ENCODE measurements at places on chromosomes 4 and X.

DNA sequence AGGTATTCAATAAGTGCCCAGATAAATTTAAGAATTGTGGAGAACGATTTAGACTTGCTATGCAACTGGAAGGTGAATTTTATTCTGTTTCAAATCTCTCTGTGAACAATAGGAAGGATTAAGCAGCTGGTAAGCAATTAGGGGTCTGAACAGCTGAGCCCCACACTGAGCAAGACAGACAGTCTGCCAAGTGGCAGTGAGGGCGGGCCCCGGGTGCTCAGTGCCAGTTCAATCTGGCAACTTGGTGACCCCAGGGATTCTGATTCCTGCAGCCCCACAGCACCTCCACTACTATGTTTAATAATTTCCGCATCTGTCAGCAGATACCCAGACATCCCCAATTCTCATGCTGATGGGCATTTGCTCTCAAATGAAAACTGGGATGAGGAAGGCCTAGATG is 317.3 kb downstream of the PPP1R2C start:
- DNase-seq: no peak

DNA sequence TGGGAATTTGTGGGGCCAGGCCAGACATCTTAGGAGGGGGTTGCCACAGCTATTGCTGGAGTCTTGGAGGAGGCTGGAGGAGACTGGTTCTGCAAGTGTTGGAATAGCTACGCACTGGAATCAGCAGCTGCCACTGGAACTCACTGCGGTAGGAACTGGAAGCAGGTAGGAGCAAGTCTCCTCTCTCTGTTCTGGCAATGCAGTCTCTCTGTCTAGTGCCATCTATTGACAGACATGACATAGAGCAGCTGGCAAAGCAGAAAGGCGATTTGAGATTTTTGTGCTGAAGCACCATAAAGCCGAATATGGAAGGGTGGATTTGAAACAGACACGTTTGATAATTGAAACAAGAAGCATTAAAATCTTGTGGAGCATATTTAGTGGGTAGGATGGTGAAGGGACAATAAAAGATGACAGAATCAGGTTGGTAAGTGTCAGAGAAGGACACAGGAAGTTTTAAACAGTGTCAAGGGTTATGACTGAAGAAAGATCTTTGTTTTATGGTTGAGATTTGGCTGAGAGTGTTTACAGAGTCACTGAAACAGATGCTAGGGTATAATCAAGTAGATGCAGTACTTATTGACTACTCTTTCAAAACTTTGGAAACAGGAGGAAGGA is 23.5 kb upstream of the SYNPO2 start:
- DNase-seq: no peak

- no peak for DNase-seq
These were observed 231.9 kb upstream of the INTU start for GRCh38 chr4:127400731-127401346.

GRCh38 chrX:16839219-16839851 is 30.8 kb downstream of the RBBP7 start:
- no peak for DNase-seq

DNA sequence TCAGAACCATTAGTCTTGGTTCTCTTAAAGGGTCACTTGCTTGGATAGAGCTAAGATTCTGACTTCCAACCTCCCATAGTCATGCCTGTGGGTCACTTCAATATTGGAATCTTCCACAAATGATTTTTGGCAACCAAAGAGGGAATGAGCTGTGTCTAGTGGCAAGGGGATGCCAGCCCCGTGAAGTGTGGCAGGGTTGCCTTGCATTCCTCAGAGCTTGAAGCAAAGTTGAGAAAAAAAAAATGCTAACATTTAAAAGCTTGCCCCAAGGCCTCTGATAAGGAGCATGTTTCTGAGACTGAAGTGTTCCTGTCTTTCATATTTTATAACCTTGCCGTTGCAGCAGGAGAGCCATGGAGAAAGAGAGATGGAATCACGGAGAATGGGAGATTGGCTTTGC is 120.2 kb downstream of the PAPSS1 start:
- DNase-seq: no peak

DNA sequence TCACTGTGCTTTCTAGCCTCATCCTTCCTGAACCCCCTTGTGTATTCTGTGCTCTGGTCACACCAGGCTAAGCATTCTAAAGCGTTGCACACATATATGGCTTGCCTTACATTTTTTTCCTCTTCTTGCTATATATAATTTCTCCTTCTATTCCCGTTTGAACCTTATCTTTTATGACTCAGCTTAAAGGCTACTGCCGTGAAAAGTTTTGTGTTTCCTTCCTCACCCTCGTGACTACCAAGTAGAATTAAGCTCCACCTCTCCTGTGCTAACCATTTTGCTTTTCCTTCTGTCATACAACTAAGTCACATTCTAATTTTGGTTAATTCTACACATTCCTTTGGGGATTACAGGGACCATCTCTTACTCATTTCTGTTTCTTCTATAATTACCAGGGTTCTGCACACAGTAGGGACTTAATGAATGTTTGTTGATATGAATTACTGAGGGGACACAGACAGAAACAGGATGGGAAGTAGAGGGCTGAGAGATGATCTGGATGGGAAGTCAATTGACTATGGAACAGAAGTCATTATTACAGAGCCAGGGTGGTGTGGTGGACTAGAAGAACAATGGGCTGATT is 67.1 kb downstream of the DOCK11 start:
- no peak for DNase-seq

- DNase-seq: no peak
These were observed 18.7 kb upstream of the GLRB start for GRCh38 chr4:157057218-157057617.
